ENCODE measurements at places on chromosomes 1 and 21.

DNA sequence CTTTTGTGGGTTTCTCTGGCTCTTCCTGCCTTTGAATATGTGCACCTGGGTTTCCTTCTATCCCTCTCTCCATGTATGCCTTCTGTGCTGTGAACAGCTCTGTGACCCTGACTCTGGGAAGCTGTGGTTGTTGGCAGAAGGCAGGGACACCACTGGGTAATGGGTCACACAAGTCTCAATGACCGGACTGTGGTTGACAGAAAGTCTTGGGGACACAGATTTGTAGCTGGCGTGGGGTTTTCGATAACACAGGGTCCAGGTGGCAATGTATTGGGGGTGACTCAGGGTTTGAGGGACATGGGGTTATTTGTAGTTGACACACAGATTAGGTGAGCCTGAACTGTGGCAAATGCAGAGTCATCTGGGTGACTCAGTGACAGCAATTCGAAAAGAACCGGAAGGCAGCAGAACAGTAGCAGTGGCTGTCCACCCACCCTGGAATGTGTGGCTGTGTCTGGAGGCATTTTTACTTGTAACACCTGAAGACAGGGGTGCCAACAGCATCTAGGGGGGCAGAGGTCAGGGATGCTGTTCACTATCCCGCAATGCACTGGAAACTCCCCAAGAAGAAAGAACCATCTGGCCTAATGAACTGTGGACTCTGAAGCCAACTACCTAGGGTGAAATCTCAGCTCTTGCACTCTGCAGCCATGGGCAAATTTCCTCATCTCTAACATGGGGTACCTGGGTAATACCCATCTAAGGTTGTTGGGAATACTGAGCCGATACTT is 13.0 kb upstream of the SLC6A9 start:
- no peak for DNase-seq

DNA sequence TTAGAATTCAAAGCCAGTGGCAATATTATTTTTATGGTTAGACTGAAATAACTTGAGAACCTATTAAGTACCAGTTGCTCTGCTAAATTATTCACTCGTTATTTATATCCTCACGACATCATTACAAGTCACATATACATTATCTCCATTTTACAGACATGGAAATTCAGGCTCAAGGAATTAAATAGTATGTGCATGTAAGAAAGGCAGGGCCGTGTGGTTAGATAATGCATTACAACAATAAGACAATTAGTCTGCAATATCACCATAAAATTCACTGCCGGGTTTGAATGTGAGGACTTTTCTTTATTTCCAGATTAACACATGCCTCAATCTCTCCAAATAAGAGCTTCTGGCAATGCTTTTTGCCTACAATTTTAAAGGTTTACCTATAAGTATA is 523.4 kb downstream of the PTBP2 start:
- DNase-seq: no peak

DNA sequence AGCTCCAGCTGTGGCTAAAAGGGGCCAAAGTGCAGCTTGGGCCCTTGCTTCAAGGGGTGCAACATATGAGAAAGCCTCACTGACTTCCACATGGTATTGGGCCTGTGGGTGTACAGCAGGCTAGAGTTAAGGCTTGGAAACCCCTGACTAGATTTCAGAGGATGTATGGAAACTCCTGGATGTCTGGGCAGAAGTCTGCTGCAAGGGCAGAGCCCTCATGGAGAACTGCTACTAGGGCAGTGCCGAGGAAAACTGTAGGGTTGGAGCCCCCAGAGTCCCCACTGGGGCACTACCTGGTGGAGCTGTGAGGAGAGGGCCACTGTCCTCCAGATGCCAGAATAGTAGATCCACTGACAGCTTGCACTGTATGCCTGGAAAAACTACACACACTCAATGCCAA is 69.5 kb downstream of the XCL2 start:
- DNase-seq: no peak

DNA sequence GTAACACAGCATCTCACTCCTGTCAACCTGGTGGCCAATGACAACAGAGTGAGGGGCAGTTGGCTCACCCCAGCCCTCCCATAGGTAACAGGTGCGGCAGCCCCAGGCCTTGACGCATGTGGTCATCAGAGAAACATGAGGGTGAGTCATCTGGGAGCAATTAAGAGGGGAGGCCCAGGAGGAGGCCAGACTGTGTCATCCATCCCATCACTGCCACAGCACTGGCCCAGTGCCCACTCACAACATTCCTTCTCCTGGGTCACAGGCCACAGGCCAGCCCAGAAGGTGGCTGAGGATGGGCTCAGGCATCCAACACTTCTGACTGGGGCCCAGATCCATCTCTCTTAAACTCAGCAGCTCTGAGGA is 17.1 kb downstream of the TEX35 start:
- no peak for DNase-seq

DNA sequence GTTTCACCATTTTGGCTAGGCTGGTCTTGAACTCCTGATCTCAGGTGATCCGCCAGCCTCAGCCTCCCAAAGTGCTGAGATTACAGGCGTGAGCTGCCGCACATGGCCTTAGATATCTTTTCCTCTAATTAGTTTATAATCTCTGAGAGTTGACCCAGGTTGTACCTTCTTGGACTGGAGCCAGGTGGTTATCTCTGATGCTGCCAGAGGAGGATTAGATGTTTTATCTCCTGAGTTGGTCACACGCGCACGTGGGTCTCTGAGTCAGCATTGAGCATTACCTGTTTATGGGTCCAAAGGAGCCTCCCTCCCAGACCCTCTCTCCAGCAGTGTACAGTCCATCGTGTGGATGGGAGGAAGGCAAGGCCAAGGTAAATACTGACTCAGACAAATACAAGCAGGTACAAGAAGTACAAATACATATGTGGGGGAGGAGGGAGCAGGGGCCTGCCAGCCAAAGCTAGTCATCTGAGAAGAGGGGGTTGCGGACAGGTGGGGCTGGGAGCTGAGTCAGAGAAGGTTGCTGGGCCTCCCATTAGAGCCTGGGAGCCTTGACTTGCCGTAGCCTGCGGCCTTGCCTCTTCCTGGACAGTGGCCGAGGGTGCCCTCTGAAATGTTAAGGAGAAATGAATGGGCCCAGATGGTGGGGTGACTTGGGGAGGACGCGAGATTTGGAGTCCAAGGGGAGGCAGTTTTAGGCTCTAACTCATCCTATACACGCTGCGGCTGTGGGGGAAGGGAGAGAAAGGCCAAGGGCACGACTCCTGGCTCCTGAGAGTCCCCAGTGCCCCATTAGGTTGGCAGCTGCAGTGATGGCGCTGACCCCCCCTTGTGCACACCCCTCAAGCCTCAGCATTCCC is 13.1 kb downstream of the IL6R start:
- no peak for DNase-seq

DNA sequence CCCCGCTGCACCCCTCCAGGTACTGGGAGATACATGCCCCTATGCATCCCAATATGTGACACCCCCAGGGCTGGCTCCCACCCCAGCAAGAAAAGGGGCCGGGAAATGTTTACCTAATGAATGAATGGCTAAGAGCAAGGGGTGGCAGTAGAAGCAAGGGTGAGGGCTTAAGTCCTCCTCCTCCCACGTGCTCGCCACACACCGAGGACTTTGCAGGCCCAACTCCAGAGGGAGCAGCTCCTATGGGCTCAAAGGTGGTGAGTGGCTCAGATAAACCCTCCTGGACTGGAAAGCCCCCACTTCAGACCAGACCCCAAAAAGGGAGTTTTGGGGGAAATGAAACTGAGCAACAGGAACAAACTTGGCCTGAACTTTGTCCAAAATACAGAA is 11.4 kb downstream of the SLC45A3 start:
- no peak for DNase-seq

DNA sequence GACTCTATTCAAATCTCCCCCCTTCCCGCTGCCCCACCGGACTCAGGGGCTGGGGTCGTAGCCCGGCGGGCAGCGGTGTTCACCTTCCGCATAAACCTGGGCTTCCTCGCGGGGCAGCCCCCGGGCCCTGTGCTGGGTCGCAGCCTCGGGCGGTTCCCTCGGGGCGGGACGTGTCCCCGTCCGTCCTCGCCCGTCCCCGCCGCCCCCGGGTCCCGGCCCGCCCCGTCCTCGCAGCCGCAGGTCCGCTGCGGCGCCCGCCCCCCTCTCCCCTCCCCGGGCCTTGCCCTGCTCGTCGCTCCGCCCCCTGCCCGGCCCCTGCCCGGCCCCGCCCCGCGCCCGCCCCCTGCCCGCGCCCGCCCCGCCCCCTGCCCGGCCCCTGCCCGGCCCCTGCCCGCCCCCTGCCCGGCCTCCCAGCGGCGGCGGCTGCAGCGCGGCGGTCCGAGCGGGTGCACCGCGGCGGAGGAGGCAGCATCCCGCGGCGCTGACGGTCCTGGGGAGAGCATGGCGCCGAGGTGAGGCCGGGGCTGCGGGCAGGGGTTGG is at the start of gene COL18A1:
COL18A1 (plus strand) TSS at position 436 of the 541 bp plus-strand sequence; CDS start at position 502, 66 bp downstream.
- no peak for DNase-seq

DNA sequence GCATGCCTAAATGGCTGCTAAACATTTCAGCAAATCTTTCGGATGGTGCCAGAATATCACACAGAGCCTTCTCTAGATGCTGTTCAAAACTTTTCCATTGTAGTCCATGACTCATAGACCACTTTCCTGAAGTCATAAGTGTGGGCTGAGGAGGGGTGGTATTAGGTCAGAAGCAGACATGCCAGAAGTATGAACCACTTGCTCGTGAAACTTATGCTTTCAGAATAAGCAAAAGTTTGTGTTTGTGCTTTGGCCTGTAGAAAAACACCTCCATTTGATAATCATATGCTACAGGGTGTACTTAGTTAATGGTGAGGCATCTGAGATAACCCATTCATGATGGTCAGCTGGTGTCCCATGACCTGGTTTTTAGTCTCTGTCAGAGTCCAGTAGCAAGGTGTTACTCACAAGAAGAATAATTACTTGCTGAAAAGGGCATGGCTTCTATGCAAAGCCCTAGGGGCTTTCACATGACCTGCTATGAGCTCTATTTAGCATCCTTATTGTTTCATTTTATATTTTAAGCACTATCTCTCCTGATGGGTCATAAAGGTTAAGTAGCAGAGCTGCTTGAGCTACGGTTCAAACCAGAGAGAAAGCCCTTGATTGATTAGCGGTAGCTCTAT is 183.1 kb upstream of the IVNS1ABP start:
- no peak for DNase-seq

DNA sequence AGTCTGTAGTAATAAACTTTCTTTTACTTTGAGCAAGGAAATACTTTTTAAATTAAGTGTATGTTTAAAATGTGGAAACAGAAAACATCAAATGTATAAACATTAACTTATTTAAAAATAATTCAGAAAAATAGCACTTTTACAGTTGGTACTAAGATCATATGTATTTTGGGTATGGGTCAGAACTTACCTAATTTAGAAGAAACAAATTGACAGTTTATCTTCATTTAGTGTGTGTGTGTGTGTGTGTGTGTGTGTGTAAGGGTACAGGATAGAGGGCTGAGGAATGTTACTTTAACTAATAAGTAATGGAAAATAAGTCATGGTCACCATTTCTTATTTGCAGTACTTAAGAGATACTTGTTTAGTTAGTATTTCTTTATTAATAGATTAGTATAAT is 3.3 kb downstream of the MAN1A2 start:
- no peak for DNase-seq

- no peak for DNase-seq
These were observed 36.8 kb upstream of the ZNF648 start for GRCh38 chr1:182098301-182098700.

DNA sequence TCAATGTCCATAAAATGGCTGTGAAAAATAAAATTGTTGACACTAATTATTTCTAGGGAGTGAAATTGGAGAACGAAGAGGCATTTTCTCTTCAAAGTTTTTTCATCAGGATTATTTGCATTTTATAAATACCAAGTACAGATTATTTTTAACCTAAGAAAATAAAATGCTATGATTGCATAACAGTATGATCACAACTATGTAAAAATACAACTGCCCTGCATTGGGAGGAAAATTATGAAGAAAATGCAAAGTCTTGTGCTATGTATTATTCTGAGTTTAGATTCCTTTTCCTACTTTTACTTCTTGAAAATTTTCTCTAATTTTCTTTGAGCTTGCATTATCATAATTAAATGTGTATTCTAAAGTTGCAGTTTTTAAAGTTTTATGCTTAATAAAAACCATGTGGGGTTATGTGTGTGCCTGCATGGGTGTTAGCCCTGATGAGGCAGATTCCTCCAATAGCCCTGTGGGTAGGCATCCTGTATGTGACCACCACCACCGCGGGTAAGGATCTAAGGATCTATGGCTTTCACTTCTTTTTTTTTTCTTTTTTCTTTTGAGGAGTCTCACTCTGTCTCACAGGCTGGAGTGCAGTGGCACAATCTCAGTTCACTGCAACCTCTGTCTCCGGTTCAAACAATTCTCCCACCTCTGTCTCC is 24.7 kb downstream of the STX6 start:
- DNase-seq: no peak

GRCh38 chr1:43947061-43947873 is 517 bp downstream of the IPO13 start:
- DNase-seq: no peak

DNA sequence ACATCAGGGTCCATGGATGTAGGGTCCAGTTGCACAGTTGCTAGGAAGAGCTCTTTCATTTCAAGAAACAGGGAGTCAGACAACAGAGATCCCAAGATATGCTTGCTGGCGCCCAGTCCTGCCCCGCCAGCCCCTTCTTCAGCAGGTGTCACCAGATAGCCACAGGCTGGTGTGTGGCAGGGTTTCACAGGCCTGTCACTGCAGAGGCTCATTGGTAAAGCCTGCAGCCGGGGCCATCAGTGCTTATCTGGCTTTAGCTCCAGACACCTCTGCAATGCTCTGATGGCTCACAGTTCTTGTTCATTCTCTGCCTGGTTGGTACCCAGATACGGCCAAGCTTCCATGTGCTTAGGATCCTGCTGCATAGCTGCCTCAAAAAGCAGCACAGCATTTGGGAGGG is 12.4 kb upstream of the ZNF124 start:
- no peak for DNase-seq

DNA sequence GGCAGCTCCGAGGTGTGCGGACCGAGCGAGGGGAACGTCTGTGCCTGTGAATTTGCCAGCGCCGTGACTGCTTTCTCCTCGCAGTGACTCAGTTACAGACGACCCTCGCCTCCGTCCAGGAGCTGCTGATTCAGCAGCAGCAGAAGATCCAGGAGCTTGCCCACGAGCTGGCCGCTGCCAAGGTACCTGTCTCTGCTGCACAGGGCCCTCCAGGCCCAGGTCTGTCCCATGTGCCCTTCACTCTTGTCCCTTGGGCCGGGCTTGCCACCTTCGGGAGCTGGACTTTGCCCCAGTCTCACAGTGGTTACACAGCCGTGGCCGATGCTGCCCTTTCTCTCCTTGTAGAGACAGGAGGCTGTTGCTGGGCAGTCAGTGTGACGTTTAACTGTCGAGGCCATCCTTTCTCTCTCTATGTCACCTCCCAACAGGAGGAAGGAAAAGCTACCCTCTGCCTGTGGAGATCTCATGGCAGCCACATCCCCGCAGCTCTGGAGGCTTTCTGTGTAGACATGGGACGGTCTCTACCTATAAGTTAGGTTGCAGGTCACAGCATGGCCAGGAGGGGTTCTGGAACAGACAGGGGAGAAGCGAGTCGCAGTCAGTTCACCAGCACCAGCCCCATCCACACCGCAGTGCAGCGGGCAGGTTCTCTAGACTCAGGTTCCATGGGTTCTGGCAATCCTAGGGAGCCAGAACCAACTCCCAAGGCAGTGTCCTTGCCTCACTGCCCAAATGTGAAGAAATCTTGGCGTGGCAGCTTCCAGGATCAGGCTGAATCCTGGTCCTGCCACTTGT is 149.7 kb downstream of the PEX14 start:
- DNase-seq: no peak
